ENCODE measurements at places on chromosomes 6 and 20.

- DNase-seq: no peak
Measured at GRCh38 chr20:43534016-43534415, 24.8 kb upstream of the SGK2 start.

DNA sequence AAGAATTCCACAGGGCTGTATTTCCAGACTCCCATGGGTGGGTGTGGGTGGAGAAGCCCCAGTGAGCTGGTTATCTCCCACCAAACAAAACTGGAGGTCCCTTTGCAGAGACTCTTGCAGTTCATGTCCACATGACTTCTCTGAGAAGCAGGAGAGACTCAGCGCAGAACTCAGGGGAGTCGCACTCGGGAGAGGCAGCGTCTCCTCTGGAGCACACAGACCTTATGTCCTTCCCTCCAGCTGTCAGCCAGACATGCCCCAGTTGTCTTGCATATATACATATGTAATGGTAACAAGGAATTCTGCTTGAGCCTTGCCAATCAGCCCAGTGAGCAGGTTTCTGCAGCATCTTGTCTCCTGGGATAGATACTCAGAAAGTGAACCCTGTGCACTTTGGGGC, 23.8 kb downstream of the MYT1 start:
- DNase-seq: no peak

- DNase-seq: no peak
Measured at GRCh38 chr6:97668716-97669115, 385.7 kb upstream of the MMS22L start.

- no peak for DNase-seq
Measured at GRCh38 chr6:3520281-3521230, 63.7 kb upstream of the SLC22A23 start.

DNA sequence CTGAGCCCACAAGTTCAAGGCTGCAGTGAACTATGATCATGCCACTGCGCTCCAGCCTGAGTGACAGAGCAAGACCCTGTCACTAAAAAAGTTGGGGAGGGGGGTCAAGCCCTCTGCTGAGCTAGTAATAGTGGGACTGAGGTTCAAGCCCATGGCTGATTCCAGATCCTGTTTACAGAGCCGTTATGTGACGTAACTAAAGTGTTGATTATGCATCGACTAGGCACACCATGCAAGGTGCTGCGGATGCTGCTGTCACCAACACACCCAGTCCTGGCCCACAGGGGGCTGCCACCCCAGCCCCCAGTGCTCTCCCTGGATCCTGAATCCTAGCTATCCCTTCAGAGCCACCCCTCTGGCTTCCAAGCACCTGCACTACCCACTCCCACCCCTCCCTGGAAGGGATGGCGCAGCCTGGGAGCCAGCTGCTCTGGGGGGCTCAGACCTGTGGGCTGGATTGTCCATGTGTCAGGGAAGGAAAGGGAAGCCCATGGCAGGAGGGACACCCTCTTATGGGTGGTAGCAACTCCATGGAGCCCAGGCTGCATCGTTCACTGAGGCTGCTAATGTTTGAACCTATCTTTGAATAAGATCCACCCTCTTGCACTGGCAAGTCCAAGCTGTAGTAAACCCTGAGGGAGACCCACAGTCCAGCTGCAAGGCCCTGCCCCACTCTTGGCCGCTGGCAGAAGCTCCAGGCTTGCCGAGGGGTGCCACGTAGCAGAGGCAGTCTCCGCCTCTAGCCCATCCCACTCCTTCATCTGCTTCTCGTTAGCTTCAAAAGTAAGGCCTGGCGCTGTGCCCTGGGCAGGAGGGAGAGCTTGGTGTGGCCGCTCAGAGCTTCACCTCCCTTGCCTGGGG, 95.0 kb downstream of the SNX5 start:
- DNase-seq: no peak

DNA sequence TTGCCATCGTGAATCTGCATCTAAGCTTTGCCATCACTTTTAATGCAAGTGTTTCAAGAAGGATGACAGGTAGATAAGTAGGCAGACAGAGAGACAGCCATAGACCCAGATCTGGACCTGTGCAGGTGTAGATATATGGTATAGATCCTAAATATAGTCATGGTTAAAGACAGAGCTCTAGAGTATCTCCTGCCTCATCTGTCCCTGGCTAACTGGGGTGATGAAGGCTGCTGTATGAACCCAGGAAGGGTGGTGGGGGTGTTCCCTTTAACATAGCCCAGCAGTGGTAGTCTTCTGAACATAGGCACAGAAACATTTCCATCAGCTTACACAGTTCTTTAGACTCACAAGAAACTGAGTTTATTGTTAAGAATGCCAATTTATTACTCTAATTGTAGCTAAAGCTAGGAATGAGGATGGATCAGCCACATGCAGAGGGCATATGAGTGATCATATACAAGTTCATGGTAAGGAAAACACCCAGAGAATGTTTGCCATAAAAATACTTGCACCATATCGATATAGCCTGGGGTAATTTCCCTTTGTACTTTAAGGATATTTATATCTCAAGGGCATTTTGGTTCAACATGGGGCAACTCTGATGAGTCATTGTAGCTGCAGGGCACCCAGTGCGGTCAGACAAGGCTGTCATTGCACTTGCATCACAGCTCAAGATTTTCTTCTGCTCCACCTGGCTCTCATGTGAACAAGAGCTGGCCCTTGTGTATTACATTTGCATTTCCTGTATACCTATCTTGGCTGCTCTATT, 587.2 kb downstream of the EPM2A start:
- no peak for DNase-seq

DNA sequence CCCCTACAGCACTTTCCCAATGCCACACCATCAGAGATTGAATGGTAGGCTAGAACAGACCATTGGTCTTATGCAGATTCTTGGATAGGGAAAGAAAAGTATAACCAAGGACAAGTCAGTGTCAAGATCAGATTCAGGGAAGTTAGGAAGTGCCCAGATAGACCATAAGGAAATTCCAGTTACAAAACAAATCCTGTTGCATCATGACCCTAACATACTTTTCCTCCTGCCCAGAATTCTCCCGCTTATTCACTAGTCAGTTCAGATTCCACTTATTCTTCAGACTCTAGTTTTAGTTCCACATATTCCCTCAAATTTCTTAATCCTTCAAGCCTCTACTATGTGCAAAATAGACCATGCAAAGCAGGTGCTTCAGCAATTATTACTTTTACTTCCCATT, 20.7 kb downstream of the METTL24 start:
- DNase-seq: no peak

DNA sequence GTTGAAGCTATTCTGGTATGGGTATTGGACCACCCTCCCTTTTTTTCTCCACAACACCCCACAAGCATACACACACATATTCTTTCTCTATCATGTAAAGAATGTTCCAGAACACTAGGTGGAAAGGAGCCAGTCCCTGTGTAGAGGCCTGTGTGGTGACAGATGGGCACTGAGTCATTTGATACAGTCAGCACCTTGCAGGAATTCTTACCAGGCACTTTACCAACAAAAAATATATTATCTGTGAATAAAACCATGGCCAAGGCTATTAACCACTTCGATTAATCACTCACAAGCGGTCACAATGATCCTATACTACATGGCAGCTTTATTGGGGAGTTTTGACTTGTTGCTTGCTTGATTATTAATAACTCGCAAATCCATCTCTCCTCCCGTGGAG, 149.5 kb downstream of the BFSP1 start:
- DNase-seq: no peak

DNA sequence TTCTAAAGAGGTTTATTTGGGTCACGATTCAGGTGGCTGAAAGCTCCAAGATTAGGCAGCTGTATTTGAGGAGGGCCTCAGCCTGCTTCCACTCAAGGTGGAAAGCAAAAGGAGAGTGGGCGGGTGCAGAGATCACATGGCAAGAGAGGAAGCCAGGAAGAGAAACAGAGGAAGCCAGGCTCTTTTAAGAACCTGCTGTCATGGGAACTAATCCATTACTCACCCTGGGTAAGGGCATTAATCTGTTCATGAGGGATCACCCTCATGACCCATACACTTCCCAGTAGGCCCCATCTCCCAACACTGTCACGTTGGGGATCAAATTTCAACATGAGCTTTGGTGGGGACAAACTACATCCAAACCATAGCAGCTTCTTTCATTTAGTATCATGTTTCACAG, 53.9 kb downstream of the DHX35 start:
- no peak for DNase-seq

- no peak for DNase-seq
Measured at GRCh38 chr20:50189681-50190250, 864 bp upstream of the CEBPB start.

GRCh38 chr6:87182940-87183339, 27.6 kb downstream of the ZNF292 start:
- no peak for DNase-seq

GRCh38 chr6:34226731-34227586, 9.7 kb upstream of the HMGA1 start:
- no peak for DNase-seq

DNA sequence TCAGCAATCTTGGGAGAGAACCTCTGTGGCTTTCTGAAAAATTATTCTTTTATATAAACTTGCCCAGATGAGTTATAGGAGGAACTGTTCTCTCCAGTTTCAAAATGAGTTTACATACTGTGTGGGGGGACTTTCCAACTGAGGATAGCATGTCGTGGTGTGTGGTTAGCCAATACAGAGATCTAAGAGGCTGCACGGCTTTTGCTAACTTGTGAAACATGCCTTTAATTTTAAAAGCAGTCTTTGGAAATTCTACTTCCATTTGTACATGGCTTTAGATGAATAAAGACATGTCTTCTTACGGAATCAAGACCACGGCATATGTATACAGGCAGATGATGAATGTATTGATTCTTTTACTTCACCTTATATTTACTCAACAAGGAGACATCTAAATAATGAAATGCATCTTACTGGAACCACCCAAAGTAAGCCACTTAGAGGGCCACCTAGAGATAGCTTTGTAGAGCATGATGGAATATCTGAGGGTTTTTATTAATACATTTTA, 39.8 kb downstream of the HIVEP1 start:
- peak; percentile 22 for DNase-seq

GRCh38 chr20:58048096-58048702, 180.3 kb downstream of the ANKRD60 start:
- no peak for DNase-seq

DNA sequence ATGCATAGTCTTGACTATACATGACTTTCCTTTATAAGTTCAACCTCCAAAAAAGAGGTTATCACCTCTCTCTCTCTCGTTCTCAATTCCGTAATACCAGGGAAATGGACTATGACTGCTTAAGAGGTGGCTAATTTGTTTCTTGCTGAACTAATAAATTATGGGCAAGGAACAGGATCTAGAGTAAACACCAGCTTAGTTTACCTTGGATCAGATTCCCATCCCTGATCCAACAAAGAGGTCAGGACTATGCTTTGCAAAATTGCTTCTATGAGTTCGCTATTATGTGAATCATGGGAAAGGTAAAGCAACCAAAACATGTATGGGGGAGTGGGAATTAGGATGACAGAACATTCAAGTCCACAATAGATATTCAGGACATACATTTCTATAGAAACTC, 630.7 kb downstream of the HACE1 start:
- no peak for DNase-seq

- no peak for DNase-seq
Measured at GRCh38 chr6:143490775-143491174, 20.7 kb downstream of the FUCA2 start.
